ENCODE measurements at places on chromosomes 13 and 19.
A peak's percentile ranks its signal among the peaks of the same experiment; 100 is the strongest.

- peak; percentile 94 for DNase-seq
Measured at GRCh38 chr19:2462635-2463421, 6.1 kb upstream of the LMNB2 start.

DNA sequence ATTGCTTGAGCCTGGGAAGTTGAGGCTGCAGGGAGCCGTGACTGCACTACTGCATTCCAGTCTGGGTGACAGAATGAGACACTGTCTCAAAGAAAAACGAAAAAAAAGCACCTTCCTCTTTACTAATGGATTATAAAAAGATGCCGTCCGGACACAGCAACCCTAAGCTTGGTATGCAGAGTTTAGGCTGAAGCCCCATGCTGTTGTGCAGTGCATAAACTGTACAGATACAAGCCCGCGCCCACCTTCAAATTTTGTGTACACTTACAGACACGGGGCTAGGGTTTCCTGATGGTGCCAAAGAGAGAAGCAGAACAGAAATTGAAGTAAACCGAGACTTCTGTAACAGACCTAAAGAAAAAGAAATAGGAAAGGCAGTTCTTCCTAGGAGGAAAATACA, 9.0 kb downstream of the LPAR6 start:
- no peak for DNase-seq

DNA sequence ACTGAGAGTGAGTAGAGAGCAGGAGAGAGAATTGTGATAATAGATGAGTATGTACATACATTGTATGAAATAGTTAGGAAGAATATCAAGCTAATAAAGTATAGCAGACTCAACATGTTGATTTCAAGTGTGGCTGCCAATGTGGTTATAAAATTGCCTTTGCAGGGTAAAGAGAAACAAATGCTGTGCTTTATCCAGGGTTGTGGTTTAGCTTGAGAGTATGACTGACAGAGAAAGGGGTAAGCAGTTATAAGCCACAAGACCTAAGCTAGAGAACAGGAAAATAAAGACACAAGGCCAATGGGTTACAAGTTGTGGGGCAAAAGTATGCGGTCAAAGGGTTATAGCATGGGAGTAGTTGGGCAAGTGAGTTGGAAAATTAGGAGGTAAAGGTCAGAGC, 1217.5 kb downstream of the DIAPH3 start:
- no peak for DNase-seq

- DNase-seq: no peak
Measured at GRCh38 chr19:41588497-41589209, 12.7 kb downstream of the CEACAM21 start.

Data from ovary (tissue), 10 donors.